Ascending aorta (tissue), 2 donors: ENCODE measurements at places on chromosomes 3 and 15. TPM values are rescaled to one million over a fixed set of nuclear protein-coding genes. Genes with fewer than 3 reads are reported as not detected.
A peak's percentile ranks its signal among the peaks of the same experiment; 100 is the strongest.

- H3K4me1 ChIP-seq, result no peaks in the 10 kb centered on the region
- H3K27ac ChIP-seq, result no peak overlapping the region
- no peaks in the 10 kb centered on the region for H3K27me3 ChIP-seq
- H3K36me3 ChIP-seq, result no peaks in the 10 kb centered on the region
Measured at GRCh38 chr15:53448232-53449015, 311.0 kb downstream of the WDR72 start.

GRCh38 chr15:68580883-68581155 is 2.0 kb downstream of the CORO2B start:
- H3K27me3 ChIP-seq, result no peaks in the 10 kb centered on the region
- H3K27ac ChIP-seq, result peak overlapping the region; percentile 81
- H3K4me1 ChIP-seq, result peaks cover 8% of the 10 kb centered on the region
- H3K36me3 ChIP-seq, result no peaks in the 10 kb centered on the region

DNA sequence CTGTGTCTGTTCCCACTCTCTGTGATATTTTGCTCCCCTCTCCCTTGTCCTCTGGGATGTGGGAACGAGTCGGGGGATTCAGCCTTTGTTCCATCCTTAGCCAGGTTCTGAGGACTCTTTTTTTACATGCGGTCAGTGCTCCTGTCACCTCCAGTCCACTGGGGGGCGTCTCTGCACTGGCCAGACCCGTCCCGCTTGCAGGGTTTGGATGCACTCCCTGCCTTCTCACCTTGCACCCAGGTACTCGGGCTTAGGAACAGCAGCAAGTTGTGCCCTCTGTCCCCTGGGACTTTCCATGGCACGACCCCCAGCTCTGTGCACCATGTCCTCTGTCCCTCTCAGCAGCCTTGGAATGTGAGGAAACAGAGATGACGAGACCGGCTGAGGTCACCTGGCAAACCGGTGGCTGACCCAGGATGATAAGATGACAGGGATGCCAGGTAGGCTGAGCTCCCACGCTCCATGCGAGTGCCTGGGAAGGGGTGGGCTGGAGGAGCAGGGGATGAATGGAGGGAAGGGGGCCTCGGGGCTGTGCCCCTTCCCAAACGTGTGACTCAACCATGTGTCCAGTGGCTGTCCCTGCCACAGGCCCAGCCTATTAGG is 27.3 kb upstream of the FGD5 start:
- DNase-seq, result no peak
- H3K27me3 ChIP-seq, result no peaks in the 10 kb centered on the region
- H3K4me3 ChIP-seq, result no peak overlapping the region
- no peak overlapping the region for H3K27ac ChIP-seq

AADACL2 gene
- not detected for total RNA-seq

WDR93 gene
- not detected for total RNA-seq

RPL4 gene
- total RNA-seq, result 2,799 TPM

- no peak overlapping the region for H3K4me3 ChIP-seq
- DNase-seq, result no peak
- no peaks in the 10 kb centered on the region for H3K4me1 ChIP-seq
- no peaks in the 10 kb centered on the region for H3K27me3 ChIP-seq
- H3K27ac ChIP-seq, result no peak overlapping the region
- H3K36me3 ChIP-seq, result peaks cover 16% of the 10 kb centered on the region
Measured at GRCh38 chr15:52338058-52338457, 42.5 kb upstream of the MYO5C start.

- no peaks in the 10 kb centered on the region for H3K36me3 ChIP-seq
- no peaks in the 10 kb centered on the region for H3K4me1 ChIP-seq
- no peaks in the 10 kb centered on the region for H3K27me3 ChIP-seq
- no peak overlapping the region for H3K27ac ChIP-seq
- DNase-seq, result no peak
Measured at GRCh38 chr3:109643590-109643989, 306.2 kb upstream of the DPPA4 start.

ACAD9 gene
- total RNA-seq, result 23.4 TPM

DNA sequence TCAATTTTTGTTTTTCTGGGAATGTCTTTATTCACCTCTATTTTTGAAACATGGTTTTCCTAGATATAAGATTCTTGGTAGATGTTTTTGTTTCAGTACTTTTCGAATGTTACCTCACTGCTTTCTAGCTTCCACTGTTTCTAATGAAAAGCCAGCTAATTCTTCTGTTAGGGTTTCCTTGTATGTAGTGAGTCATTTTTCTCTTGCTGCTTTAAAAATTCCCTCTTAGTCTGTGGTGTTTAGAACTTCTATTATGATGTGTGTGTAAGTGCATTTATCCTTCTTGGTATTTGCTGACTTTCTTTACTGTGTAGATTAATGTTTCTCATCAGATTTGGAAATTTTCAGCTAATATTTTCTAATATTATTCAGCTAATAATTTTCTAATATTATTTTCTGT is 151.1 kb upstream of the OSTN start:
- H3K4me3 ChIP-seq, result no peak overlapping the region
- no peaks in the 10 kb centered on the region for H3K27me3 ChIP-seq
- no peaks in the 10 kb centered on the region for H3K36me3 ChIP-seq
- no peak overlapping the region for H3K27ac ChIP-seq

DNA sequence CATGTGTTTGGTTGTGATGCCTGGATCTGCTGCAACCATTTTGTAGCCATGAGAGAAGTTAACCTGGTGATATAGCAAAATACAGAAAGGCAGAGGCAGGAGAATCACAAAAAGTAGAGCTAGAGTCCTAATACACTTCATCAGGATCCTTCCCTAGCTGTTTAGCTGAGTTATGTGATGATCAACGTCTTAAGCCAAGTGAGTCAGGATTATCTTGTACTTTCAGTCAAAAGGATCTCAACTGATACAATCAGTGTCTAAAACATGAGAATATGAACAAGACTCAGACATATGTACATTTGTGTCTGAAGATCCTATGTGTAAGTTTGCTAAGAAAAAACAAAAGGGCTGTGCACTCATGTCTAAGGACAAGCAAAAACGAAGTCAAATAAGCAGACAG is 236.9 kb downstream of the NTRK3 start:
- no peak for DNase-seq
- H3K27me3 ChIP-seq, result no peaks in the 10 kb centered on the region
- no peak overlapping the region for H3K27ac ChIP-seq
- peaks cover 4% of the 10 kb centered on the region for H3K36me3 ChIP-seq

KBTBD12 gene
- total RNA-seq, result 3.5 TPM

DNA sequence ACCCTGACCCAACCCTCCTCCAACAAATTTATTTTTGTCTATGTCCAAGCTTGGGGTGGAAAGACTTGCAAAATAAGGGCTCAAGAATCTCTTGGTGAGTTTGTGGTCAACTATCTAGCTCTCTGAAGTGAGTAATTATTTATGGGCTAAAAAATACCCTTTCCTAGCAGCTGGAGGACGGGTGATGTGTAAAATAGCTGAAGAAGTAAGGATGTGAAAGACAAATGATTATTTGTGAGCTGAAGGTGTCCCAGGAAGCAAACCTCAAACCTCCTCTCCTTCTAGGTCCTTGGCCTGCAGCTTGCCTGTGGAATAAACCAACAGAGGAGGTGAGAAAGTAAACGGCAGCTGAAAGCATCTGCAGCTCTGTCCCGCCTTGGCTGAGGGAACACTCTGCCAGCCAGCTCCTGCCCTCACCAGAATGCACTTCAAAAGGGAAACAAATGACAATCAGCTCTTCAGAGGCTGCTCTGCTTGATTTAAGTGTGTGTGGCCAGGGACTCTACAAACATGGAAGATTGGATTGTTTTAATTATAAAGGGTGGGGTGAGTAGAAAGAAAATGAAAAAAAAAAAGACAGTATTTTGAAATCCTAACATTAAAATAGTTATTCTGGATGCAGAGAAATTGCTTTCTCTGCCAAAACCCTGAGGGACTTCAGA is 60.3 kb downstream of the TM4SF4 start:
- H3K4me3 ChIP-seq, result no peak overlapping the region
- H3K27ac ChIP-seq, result peak overlapping the region; percentile 66
- H3K27me3 ChIP-seq, result no peaks in the 10 kb centered on the region
- H3K4me1 ChIP-seq, result no peaks in the 10 kb centered on the region
- H3K36me3 ChIP-seq, result no peaks in the 10 kb centered on the region

NPAP1 gene
- not detected for total RNA-seq

DNA sequence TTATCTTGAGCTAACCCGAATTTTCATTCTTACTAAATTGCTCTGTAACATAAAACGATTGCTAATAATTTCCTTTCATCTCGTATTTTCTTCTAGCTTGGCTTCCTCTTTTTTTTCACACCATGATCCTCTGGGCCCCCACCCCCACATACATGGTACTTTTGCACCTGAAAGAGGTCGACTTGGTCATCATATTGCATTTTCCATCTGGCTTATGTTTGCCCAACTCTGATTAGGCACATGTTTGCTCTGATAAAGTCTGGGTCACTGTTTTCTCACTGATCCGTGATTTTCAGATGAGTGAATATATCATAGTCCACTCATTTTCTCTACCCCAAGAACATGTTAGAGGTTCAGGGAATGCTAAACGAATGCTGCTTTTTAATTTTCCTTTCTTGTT is 49.5 kb downstream of the ARRDC4 start:
- no peaks in the 10 kb centered on the region for H3K27me3 ChIP-seq
- no peaks in the 10 kb centered on the region for H3K36me3 ChIP-seq
- H3K27ac ChIP-seq, result no peak overlapping the region
- no peak for DNase-seq

CCDC39 gene
- total RNA-seq, result not detected

GRCh38 chr3:116155841-116156240 is 289.4 kb downstream of the LSAMP start:
- H3K27me3 ChIP-seq, result no peaks in the 10 kb centered on the region
- H3K4me1 ChIP-seq, result no peaks in the 10 kb centered on the region
- DNase-seq, result no peak
- no peaks in the 10 kb centered on the region for H3K36me3 ChIP-seq

GRCh38 chr3:78337801-78338211 is 1297.9 kb downstream of the ROBO2 start:
- DNase-seq, result no peak
- H3K27ac ChIP-seq, result no peak overlapping the region
- no peak overlapping the region for H3K4me3 ChIP-seq
- H3K36me3 ChIP-seq, result no peaks in the 10 kb centered on the region

CCR3 gene
- not detected for total RNA-seq

CILP gene
- total RNA-seq, result 1.8 TPM

CEP152 gene
- total RNA-seq, result 1.1 TPM

DNA sequence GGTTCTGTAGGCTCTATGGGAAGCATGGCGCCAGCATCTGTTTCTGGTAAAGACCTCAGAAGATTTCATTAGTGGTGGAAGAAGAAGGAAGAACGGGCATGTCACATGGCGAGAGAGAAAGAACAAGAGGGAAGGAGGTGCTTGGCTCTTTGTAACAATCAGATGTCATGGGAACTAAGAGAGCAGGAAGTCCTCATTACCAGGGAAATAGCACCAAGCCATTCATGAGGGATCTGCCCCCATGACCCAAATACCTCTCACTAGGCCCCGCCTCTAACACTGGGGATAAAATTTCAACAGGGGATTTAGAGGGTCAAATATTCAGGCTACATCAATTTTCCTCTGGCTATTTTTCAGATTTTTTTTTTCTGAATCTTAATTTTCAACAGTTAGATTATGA is 954.3 kb downstream of the SQOR start:
- no peaks in the 10 kb centered on the region for H3K4me1 ChIP-seq
- H3K27me3 ChIP-seq, result no peaks in the 10 kb centered on the region
- H3K36me3 ChIP-seq, result no peaks in the 10 kb centered on the region

DNA sequence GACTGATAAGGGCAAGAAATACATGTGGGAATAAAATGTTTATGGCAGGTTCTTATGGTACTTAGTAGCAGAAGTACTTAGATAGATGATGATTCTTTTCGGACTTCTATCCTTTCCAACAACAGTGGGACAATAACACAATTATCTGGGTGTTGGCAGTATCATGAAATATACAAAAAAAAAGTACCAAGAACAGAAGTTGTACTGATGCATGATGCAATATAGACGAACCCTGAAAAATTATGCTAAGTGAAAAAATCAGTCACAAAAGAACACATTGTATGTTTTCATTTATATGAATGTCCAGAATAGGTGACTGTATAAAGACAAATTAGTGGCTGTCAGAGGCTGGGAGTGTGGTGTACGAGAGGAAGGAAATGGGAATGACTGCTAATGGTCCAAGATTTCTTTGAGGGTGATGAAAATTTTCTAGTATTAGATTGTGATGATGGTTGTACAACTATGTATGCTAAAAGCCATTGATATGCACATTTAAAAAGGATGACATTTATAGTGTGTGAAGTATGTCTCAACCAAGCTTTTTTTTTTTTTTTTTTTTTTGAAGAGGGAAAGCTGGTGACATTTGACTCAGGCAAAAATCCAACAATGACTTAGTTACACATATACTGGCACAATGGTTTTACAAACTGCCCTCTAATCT is 20.0 kb downstream of the PDE12 start:
- DNase-seq, result no peak
- no peaks in the 10 kb centered on the region for H3K4me1 ChIP-seq
- H3K4me3 ChIP-seq, result no peak overlapping the region
- H3K27ac ChIP-seq, result peak overlapping the region; percentile 52
- H3K27me3 ChIP-seq, result no peaks in the 10 kb centered on the region
